ENCODE measurements at places on chromosomes 6 and 20.

GRCh38 chr6:11203306-11204004 lies 29.0 kb downstream of the NEDD9 start:
- DNase-seq, result no peak

- DNase-seq, result no peak
Measured at GRCh38 chr6:85483846-85484245, 34.0 kb downstream of the NT5E start.

- no peak for DNase-seq
Measured at GRCh38 chr6:470901-471448, 79.4 kb downstream of the IRF4 start.

DNA sequence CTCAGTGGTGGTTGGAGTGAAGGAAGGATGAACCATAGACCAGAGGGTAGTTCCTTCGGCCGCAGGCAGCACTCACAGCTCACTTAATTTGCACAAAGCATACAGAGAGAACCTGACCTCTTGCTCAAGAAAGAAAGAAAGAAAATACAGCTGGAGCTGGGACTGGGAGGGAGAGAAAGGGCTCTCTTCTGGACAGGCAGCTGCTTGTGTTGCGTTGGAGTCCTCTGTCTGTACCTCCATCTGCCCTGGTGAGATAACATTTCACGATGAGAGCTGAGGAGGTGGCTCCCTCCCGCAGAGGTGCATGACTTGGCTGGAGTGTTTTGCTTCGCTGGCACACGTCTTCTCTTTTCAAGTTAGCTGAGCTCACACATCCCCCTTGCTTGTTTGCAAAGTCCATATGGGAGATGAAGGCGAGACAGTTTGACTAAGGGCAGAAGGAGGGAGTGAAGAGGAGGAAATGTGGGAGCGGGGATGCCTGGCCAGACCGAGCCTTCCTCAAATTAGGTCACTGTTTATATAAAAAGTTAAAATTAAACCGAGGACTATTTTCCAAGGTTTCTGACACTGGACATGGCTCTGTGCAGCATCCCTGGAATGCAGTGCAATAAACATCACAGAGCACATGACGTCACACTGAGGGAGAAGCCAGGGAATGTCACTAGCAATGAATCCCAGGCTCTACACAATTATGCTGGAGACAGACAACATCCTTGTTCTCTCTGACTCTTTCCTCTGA lies 359.4 kb downstream of the CD83 start:
- DNase-seq, result no peak

DNA sequence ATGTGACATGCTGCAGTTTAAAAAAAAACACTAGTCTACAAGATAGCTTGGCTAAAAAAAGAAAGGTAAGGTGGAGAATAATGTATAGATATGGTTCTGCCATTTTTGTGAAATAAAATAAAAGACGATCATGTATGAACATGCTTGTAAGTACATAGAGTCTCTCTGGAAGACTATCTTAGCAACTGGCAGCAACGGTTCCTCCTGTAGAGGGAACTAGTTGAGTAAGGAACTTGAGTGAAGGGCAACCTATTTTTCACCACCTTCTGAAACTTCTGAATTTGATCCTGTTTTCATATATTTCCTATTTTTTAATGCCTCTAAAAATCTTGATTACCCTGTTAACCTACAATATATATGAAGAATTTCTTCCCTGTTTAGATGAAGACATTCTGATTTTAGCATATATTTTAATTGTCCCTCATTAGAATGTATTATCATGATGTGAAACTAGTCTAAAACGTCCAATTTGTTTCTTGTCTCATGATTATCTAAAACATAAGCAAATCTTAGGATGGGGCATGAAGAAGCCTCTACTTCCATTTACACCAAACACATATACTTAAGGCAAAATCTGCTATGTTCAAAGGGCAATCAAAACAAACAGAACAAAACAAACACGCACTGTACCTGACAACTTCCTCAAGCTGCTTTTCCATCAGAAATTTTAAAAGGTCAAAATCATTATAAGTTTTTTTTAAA lies 202.5 kb downstream of the ISM1 start:
- no peak for DNase-seq

DNA sequence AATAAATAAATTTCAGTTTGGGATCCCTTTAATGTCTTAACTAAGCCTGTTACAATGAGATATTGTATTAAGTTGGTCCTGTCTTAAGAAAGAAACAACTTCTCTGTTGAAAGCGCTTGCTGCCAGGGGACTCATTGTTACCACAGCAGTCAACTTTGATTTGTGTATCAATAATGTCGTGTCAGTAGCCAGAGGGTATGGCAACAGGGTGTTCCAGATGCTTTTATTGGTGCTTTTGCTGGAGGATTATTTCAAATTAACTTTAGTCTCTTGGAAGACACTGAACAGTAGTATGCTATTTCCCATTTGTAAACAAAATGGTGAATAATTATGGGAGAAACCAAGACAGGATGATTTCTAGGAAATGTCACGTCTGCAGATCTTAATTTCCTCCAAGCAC lies 91.9 kb upstream of the TSHZ2 start:
- no peak for DNase-seq

- no peak for DNase-seq
Measured at GRCh38 chr6:43267619-43268354, 24.5 kb downstream of the TTBK1 start.

DNA sequence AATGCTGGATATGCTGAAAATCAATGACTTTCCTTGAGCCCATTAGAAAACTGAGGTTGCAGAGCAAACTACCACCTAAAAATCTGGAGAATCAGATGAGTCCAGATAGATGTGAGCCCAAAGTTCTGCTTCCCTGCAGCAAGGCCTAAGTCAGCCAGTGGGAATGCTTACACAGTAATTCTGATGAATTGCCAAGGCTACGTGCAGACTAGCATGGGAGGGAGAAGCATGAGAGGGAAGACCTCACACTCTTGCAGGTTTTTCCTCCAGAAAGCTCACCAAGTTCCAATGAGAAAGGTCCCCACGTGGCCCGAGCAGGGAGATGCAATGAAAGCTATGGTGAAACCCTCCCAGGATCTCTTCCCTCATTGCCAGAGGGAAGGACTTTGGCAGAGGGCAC lies 104.8 kb upstream of the SIRPA start:
- no peak for DNase-seq

DNA sequence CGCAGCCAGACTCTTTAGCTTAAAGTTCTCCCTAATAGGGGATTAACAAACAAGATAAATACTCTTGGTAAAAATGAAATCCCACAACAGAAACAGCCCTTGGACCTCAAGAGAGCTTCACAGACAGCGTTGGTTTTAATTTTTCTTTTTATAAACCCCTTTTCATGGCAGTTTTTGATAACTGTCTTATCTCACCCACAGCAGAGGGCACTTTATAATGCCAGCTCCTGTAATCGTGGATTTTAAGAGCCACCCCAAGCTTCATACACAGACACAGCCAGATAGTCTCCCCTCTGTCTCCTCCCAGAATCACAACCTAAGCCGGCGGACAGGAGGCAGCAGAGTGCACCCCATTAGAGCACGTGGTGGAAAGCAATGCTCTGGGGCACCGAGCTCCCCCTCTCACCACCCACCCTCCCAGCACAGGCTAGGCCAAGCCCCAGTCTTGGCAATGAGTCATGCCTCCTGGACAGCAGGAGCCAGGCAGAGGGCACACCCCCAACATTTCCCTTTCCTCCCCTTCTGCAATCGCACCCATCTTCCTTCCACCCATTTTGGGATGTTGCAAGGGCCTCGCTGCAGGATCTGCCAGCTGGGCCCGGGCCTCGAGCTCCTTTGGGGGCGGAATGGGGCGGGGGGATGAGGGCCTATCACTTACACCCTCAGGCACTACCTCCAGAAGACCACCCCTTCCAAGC lies 2.4 kb downstream of the JAG1 start:
- no peak for DNase-seq

DNA sequence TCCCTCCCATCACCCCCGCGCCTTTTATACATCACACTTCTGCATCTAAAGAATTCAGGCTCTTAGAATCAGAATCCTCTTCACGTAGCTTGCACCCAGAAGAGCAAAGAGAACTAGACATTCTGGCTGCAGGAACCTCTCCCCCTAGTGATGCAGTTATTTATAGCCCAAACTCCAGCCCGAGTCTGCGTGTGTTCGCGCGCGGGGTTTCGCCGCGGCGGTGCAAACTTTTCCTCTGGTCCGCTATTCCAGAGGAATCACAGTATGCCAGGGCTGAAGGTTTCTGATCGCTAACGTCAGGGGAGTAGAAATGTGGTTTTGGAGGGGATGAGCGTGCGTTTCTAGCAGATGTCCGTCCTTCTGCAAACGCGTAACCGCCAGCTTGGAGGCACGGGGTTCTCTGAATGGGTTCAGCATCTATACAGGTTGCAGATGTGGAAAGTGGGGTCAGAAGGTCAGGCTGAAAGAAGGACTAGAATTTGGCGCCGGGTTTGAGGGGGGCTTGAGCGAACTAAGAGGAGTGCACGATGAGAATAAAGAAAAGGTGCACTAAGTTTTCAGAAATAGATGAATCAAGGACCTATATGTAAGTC lies 1.8 kb downstream of the EPHA7 start:
- no peak for DNase-seq

DNA sequence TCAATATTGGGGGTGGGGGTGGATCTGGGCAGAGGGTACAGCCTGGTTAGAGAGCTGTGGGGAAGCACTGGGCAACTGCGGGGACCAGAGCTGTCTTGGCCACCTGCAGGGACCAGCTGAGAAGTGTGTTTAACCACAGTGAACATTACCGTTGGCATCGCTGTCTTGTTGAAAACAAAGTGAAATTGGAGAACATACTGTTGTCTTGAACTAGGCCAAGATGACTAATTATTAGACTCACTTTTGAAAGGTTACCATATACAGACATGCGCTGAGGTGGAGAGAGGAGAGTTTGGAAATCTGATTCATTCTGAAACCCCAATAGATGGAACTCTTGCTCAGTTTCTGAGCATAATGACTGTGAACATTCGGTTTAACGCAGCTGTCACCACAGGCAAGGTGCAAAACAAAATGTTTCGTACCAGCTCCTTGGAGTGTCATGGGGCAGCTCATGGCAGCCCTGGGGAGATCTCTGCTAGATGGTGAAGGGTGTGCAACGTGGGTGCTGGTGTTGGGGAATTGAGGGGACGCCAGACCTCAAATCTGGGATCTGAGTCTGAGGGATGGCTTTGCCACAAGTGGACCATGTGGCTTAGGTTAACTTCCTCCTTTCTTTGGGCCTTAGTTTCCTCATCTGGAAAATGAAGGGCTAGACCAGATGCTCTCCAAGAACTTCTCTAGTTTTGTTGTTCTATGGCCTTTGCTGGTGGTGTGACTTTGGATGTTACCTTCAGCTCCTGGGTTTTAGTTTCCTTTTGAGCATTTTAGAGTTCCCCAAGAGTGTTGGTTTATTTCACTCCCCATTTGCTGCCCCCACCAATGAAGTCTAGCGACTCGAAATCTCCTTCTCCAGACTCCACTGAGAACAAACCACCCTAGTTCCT lies 24.6 kb upstream of the GTSF1L start:
- peak; percentile 24 for DNase-seq

DNA sequence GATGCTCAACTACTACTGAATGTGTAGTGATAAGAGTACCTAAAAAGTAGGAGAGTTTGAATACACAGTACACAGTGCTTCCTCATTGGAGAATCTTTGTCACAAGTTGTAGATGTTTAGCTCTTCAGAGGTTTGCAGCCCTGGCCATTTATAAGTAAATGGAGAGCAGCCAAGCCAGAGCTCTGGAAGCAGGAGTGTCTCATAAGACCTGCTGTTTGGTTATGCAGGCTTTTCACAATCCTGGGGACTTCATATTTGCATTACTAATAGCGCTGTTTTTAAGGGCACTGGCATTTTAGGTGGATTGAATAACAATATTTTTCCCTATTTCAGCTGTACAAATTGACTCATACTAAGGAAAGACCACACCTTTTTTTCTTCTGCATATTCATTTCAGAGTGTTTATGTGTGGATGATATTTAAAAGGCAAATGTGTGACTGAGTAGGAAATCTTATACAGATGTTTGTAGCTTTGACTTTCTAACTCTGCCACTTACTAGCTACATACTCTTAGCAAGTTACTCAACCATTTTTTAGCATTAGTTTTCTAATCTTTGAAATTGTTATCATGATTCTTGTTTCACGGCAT lies 730.5 kb upstream of the MAP3K7 start:
- DNase-seq, result no peak

DNA sequence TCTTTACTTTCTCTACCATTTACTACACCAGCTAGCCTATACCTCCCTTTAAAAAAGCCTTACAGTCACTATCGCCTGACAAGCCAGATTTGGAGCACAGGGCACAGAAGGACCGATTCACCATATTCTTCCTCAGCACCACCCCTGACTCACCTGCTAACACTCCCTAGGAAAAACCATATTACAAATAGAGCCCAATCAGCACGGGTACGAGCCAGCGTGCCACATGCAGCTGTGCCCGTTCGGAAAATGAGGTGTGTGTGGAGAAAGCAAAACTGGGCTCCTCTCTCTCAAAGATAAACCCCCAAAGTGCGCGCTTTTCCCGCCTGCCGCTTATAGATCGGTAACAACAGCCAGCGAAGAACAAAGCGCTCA lies 1.2 kb downstream of the SYNCRIP start:
- no peak for DNase-seq

GRCh38 chr6:15303162-15303919 lies 57.5 kb downstream of the JARID2 start:
- DNase-seq, result no peak

DNA sequence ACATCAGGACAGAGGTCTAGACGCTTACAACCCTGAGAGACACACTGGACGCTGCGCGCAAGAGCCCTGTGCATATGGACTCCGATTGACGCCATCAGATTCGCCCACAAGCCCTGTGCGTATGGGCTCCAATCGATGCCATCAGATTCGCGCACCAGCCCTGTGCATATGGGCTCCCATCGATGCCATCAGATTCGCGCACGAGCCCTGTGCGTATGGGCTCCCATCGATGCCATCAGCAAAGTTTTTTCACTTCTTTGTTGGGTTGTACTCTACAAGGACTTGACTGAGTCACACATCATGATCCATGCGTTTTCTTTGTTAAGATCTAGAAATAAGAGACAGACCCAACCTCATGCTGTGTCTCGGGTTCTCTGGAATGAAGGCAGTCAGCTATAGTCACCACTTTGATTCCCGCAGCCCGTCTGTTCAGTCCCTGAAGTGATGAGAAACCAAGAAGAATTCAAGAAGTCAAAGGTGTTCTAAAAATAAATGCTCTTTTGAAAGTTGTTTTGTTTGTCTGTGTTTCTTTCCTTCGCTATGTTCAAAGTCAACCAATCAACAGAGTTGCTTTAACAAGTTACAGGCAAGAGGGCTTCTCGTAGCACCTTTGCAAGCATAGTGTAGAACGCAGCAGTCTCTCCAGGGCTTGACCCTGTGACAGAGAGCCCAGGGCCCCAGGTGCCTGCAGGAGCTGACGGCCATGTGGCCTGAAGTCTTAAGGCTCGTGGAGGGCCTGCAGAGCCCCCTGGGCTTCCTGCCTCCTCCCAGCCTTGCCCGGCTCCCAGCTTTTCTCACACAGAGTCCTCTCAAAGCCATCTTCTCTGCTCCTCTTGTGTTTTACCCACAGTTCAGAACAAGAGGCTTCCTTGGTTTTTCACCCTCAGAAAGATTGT lies 7.9 kb downstream of the RPS6KA2 start:
- no peak for DNase-seq

- no peak for DNase-seq
Measured at GRCh38 chr20:51452734-51453365, 89.7 kb downstream of the NFATC2 start.

Data from stimulated activated CD4-positive, alpha-beta T cell treated with anti-CD3 and anti-CD28 coated beads, TNF-alpha, amount 100 ng/mL, for 4 hours (primary cell).